ENCODE measurements at places on chromosomes 2 and 18. TPM values are rescaled to one million over a fixed set of nuclear protein-coding genes. Genes with fewer than 3 reads are reported as not detected.
A peak's percentile ranks its signal among the peaks of the same experiment; 100 is the strongest.

NOSTRIN gene
- polyA plus RNA-seq, result 117 TPM

IER3IP1 gene
- 12.7 TPM for polyA plus RNA-seq

MAL gene
- polyA plus RNA-seq, result 14.8 TPM

IHH gene
- polyA plus RNA-seq, result 7.8 TPM

IL1B gene
- polyA plus RNA-seq, result 38.2 TPM

POU3F3 gene
- 0.93 TPM for polyA plus RNA-seq

DNA sequence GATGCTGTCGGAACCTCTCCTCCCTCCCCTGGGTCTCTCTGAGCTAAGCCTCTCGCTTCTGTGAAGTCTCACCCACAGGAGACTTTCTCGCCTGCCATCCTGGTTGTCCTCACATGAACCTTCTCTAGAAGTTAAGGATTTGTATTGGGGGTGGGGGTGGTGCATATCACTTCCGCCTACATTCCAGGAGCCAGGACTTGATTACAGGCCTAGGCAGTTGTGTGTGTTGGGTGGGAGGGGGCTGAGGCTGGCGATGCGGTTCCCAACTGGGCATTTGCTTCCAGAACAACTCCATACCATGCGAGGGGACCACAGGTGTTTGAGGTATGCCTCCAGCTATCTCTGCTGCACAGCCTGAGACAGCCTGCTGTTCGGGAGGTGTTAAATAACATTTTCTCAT, 56.8 kb upstream of the MGAT4A start:
- no peak for DNase-seq

- no peak for DNase-seq
These were observed 18.0 kb downstream of the SPEG start for GRCh38 chr2:219452361-219453317.

- no peak for DNase-seq
These were observed 22.9 kb upstream of the FSHR start for GRCh38 chr2:49177194-49177593.

DNA sequence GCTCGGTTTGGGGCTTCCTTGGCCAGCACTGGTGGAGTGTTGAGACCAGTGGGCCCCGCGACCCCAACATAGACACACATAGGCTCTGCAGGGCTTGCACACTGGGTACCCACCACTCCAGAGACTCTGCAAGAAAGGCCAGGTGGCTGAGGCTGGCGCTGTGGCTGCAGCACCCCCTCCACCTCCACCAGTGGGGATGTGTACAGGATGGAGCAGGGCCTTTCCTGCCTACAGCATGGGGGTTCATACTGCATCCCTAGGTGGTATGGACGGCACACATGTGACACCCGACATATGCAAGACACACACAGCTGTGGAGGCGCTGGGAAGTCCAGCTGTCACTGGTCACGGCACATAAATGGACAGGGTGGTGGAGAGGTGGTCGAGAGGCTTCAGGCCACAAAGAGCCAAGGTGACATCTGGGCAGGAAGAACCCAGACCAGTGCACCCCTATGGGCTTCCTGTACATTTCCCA, 1.3 kb downstream of the RNPEPL1 start:
- no peak for DNase-seq

DNA sequence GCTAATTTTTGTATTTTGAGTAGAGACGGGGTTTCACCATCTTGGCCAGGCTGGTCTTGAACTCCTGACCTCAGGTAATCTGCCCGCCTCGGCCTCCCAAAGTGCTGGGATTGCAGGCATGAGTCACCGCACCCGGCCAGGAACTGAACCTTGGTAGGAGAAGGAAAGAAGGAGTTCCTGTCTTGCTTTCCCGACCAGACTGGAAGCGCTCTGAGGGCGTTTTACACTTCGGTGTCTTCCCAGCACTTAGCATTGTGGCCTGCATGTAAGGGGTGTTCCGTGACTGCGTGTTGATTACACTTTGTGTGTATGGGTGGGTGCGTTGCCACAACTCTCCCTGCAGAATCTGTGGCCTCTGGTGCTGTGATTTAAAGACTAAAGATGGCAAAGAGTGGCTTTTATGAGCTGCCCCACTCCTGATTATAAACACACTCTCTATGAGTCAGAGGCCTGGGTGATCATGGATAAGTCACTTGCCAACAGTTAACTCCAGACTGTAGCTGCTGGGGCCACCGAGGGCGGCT, 46.0 kb downstream of the ODC1 start:
- DNase-seq, result no peak

- peak; percentile 37 for DNase-seq
These were observed 52.5 kb downstream of the AQP4 start for GRCh38 chr18:26813043-26813442.

DNA sequence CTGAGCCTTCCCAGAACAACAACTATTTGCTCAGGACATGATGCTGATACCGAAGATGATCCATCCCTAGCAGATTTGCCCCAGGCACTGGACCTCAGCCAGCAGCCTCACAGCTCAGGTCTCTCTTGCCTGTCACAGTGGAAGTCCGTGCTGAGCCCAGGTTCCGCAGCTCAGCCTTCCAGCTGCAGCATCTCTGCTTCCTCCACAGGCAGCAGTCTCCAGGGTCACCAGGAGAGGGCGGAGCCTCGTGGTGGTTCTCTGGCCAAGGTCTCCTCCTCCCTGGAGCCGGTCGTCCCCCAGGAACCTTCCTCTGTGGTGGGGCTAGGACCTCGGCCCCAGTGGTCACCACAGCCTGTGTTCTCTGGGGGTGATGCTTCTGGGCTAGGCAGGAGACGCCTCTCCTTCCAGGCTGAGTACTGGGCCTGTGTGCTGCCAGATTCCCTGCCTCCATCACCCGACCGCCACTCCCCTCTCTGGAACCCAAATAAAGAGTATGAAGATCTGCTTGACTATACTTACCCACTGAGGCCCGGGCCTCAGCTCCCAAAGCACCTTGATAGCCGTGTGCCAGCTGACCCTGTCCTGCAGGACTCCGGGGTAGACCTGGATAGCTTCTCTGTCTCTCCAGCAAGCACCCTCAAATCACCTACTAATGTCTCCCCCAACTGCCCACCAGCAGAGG, 15.4 kb downstream of the CEP68 start:
- DNase-seq, result no peak
